ENCODE measurements at places on chromosomes 7 and 10. TPM values are rescaled to one million over a fixed set of nuclear protein-coding genes. Genes with fewer than 3 reads are reported as not detected.

DNA sequence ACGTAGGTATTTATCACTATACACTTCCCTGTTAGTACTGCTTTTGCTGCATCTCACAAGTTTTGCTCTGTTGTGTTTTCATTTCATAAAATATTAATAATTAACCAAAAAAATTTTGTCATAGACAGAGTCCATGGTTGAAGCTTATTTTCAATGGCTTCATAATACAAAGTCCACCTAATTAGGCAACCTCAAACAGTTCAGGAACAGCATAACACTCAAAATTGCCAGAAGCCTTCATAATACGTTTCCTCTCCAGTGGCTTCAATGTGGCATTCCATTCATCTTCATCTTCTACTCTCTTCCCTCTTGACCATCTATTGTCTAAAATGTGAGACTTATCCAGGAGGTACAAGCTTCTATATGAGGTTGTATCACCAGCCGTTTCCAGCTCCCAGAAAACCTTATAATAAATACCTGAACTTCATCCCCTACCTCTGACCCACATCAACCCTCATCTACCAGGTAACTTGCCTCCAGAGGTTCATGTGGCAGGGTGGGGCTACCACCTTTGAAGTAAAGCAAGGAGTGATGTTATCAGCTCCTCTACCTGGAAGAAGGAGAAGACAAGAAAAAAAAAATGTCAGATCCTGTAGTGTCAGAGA is 337.3 kb downstream of the MALRD1 start:
- DNase-seq, result no peak

DNA sequence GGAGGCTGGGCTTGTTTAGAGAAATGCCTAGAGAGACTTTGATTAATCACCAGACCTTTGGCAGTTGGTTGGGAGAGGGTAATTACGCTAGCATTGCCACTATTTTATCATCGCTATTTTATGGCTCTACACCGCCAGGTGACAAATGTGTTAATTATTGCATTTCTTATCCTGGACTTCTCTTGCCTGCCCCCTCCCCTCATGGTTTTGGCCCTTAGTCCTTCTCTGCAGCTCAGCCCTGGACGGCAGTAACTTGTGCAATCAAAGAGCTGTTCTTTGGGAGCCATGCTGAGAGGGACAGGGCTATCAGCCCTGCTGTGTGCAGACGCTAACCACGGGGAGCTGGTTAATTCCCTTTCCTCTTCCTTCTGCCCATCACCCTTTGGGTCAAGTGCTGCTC is 585.0 kb downstream of the AUTS2 start:
- no peak for DNase-seq

GRCh38 chr7:4634166-4634565 is 47.9 kb upstream of the FOXK1 start:
- no peak for DNase-seq

GRCh38 chr7:110922906-110923305 is 168.0 kb upstream of the LRRN3 start:
- DNase-seq, result no peak

The CWF19L1 gene
- 22.0 TPM for polyA plus RNA-seq

The ACADSB gene
- 8.8 TPM for polyA plus RNA-seq

DNA sequence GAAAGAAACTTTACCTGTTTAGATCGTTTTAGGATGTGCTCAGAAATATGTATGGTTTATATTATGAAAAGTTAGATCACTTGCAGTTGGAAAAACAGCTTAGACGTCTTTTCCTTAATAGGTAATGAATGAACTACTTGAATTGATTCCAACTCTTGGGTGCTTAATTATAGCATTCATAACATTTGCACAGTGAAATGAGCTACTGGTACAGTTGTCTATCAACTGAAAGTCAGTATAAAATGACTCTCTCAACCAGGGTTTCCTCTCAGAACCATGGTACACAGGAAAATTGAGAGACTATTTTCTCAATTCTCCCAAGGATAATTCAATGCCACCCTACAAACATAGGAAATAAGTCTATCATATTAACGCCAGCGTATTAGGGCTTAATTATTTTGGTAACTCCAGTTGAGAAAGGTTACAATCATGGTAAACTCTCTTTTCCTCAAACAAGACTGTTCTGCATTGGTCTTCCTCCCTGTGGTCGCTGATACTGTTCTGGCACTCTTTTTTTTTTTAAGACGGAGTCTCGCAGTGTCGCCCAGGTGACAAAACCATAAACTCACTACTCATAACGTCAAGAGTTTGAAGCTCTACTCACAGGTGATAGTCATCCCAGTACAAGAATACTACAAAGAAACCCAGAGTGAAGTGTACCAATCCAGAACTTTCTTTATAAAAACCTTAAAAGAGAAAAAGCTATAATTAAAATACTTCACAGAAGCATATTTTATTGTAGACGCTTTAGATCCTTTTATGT is 2.0 kb downstream of the ANLN start:
- DNase-seq, result no peak

DNA sequence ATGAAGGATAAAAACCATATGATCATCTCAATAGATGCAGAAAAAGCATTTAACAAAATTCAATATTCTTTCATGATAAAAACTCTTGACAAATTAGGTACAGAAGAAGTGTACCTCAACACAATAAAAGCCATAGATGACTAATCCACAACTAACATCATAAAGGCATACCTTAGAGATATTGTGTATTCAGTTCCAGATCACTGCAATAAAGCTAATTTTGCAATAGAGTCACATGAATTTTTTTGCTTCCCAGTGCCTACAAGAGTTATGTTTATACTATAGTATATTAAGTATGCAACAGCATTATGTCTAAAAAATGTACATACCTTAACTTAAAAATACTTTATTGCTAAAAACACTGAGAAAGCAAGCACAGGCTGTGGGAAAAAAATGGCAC is 18.9 kb upstream of the RNF32 start:
- DNase-seq, result no peak

The ATP6V1F gene
- polyA plus RNA-seq, result 111 TPM

DNA sequence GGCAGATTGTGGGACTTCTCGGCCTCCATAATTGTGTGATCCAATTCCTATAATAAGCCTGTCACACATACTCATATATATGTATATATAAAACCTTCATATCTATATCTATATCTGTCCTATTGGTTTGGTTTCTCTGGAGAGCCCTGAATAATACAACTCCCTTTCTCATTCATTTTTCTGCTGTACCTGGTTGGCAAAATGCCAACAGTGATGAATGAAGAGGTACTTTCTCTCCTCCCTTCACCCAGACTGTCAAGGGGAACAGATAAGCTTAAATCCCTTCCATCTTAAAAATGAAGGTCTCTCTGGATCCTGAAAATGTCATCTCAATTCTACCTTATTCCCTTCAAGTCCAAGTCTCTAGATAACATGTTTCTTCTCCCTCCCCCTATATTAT is 60.3 kb upstream of the FOXP2 start:
- DNase-seq, result no peak

- DNase-seq, result no peak
Measured at GRCh38 chr10:1328981-1329614, 272.9 kb downstream of the WDR37 start.

DNA sequence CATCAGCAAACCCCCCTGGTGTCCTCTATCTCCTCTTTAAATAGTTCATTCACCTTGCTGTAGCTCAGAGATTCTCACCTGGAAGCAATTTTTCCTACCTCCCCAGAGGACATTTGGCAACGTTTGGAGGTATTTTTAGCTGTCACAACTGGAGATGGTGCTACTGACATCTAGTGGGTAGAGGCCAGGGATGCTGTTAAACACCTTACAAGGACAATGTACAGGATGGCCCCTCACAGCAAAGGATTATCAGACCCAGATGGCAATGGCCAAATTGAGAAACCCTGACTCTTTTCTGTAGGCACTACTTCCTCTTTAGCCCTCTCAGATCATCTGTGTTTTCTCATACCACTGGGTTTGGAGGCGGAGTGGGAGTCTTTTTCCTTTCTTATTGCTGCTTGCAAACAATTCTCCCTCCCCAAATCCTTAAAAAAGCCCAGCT is 13.2 kb upstream of the TRA2A start:
- DNase-seq, result no peak

DNA sequence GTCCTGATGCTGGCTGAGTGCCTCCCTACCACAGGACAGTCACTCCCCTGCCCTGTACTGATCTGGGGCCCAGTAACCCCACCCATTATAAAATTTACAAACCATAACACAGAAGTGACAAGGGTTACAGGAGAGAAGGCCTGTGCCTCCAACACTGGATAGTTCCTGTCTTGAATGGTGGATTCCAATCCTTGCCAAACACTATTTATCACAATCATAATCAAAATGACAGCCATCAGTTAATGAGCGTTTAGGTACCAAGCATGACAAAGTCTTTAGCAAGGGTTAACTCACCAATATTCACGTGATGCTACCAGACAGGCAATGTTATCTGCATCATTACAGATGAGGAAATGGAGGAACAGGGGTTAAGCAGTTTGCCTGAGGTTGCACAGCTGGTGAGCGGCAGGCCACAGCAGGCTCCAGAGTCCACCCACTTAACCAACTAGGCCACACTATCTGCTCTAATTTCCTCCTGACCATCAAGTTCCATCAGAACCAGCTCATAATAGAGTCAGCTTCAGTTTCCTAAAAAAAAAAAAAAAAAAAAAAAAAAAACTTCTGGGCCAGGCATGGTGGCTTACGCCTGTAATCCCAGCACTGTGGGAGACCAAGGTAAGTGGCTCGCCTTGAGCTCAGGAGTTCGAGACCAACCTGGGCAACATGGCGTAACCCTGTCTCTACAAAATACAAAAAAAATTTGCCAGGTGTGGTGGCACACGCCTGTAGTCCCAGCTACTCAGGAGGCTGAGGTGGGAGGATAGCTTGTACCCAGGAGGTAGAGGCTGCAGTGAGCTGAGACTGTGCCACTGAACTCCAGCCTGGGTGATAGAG is 14.2 kb downstream of the PDLIM1 start:
- DNase-seq, result no peak

The LRRD1 gene
- 0.53 TPM for polyA plus RNA-seq

- no peak for DNase-seq
Measured at GRCh38 chr7:104973227-104973626, 40.8 kb upstream of the KMT2E start.

The FAM25G gene
- polyA plus RNA-seq, result not detected

- DNase-seq, result no peak
Measured at GRCh38 chr7:1580422-1581030, 10.7 kb upstream of the PSMG3 start.

- DNase-seq, result no peak
Measured at GRCh38 chr10:68092512-68092911, 16.8 kb upstream of the MYPN start.

DNA sequence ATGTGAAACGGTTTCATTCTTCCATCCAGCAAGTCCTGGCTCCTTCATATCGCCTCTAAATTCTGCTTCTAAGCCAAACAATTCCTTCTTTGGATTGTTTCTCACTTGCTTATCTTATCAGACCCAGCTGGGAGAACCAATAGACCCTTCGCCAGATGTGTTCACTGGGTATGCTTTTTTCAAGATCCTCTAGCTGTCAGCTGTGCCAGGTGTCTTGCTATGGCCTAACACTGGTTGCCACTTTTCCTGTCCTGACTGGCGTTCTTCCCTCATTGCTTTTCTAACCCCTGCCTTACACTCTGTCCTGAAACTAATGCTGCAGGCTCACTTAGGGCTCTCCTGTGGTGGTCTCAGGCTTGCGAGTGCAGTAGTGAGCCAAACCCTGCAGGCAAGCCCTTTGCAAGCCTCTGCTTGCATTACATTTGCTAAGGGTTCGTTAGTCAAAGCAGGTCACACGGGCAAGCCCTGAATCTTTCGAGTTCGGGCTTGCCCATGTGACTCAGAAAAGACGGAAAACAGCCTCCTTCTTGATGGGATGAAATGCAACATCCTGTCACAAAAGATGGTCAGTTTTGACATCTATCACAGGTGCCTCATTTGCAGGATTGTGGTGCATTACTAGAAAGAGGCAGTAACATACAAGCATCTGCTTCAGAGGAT is 92.8 kb downstream of the VWC2 start:
- DNase-seq, result no peak

The TLX1 gene
- polyA plus RNA-seq, result not detected

The AGR2 gene
- 4.0 TPM for polyA plus RNA-seq

DNA sequence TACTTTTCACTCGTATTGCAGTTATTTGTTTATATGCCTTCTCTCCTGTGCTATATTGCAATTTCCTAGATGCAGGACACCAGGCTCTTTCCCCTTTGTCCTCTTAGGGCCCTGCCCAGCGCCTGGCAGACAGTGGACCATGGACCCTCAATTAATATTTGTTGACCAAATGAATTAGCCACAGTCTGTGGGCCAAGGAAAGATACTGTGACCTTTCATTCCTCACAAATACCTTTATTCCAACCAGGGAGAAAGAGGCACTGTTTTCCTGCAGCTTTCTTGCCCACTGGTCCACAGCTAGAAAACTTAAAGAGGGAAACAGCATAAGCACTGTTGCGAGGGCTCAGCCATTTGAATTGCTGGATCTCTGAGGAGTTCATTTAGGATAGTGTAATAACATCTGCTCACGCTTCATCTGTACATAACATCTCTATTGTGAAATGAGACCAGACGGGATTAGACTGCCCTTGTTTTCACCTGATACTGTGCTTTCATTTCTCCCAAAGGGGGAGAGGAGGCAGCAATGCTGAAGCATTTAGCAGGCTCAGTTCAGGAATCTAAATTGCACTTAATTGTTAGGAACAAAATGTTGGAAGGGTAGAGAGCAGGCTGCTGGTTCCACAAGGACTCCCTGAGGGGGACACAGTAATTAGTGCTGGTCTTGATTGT is 46.7 kb downstream of the TNS3 start:
- DNase-seq, result no peak

- DNase-seq, result no peak
Measured at GRCh38 chr7:141585592-141586510, 34.6 kb downstream of the AGK start.
